ENCODE measurements at places on chromosomes 2 and 18.

DNA sequence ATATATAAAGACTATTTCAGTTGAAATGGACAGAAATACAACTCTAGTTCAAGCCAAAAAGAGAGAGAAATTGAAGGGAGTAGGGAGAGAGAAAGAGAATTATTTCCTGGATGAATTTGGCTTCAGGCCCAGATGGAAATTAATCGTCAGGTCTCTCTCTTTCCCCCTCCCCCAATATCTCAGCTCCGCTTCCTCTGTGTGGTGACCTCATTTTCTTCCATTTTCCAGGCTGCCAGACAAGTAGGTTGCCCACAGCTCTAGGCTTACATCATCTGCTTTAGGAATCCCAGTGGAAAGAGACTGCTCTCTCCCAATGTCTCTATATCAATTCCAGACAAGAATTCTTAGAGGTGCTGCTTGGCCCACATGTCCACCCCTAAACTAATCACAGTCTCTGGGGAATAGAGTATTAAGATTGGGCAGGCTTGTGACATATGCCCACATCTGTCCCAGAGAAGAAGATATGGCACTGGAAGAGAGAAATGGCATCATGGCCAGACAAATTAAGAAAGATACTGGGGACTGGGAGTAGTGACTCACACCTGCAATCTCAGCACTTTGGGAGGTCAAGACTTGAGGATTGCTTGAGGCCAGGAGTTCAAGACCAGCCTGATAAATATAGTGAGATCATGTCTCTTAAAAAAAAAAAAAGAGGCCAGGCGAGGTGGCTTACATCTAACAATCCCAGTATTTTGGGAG is 37.2 kb upstream of the CFAP36 start:
- no peak for DNase-seq

DNA sequence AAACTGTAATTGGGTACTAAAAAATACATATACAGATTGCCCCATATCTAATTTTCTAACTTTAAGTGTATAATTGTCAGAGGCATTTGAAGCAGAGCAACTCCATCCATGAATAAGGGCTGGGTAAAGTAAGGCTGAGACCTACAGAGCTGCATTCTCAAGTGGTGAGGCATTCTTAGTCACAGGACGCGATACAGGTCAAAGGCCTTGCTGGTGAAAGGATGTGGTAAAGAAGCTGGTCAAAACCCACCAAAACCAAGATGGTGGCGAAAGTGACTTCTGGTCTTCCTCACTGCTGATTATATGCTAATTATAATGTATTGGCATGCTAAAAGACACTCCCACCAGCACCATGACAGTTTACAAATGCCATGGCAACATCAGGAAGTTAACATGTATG is 50.0 kb downstream of the SLC8A1 start:
- DNase-seq = no peak

- DNase-seq = no peak
These were observed 40.0 kb downstream of the COA5 start for GRCh38 chr2:98568161-98568956.

DNA sequence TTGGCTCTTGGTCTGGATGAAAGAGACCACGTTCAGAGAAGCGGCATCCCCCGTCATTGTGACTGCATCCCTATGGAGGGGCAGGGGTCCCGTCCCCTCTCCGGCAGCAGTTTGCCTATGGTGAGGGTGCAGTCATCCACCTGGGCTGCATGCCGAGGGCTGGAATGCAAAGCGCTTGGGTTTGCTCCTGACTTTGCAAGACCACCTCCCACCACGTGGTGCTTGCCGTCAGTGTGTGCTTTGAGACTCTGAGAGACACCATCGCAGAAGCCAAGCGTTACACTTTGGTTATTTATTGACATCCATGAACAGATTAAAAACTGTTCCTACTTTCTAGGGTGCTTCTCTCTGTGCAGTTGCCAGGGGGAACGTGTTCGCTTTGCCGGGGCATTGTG is 59.5 kb downstream of the SH3RF3 start:
- DNase-seq = no peak

GRCh38 chr18:73270920-73271634 is 403.3 kb upstream of the NETO1 start:
- DNase-seq = no peak

DNA sequence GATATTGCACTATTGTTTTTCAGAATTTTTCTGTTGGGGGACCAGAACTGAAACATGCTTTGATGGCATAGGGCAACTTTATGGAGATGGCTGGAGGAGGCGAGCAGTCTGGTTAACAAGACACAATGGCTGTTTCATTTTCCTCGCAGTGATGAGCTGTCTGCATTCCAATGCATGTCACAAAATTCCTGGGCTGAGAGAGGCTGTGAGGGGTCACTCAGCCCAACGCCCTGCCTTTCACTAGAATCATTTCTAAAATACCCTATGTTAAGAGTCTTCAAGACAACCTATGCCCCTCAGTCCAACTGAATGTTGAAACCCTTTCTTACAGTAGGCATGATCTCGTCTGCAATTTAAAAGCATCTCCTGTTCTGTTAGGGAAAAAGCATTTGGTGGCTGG is 1090.0 kb downstream of the BCL11A start:
- no peak for DNase-seq

- DNase-seq = no peak
These were observed 73.4 kb downstream of the MARCHF4 start for GRCh38 chr2:216298719-216299495.

DNA sequence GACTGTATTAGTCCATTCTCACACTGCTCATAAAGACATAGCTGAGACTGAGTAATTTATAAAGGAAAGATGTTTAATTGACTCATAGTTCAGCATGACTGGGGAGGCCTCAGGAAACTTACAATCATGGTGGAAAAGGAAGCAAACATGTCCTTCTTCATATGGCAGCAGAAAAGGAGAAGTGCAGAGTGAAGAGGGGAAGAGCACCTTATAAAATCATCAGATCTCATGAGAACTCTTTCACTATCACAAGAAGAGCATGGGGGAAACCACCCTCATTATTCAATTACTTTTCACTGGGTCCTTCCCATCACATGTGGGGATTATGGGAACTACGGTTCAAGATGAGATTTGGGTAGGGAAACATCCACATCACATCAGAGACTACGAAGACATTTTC is 43.0 kb upstream of the CAVIN2 start:
- DNase-seq = no peak

GRCh38 chr2:125280265-125280664 is 1255.2 kb downstream of the CNTNAP5 start:
- no peak for DNase-seq

GRCh38 chr2:234001380-234002160 is 48.9 kb upstream of the SPP2 start:
- no peak for DNase-seq

DNA sequence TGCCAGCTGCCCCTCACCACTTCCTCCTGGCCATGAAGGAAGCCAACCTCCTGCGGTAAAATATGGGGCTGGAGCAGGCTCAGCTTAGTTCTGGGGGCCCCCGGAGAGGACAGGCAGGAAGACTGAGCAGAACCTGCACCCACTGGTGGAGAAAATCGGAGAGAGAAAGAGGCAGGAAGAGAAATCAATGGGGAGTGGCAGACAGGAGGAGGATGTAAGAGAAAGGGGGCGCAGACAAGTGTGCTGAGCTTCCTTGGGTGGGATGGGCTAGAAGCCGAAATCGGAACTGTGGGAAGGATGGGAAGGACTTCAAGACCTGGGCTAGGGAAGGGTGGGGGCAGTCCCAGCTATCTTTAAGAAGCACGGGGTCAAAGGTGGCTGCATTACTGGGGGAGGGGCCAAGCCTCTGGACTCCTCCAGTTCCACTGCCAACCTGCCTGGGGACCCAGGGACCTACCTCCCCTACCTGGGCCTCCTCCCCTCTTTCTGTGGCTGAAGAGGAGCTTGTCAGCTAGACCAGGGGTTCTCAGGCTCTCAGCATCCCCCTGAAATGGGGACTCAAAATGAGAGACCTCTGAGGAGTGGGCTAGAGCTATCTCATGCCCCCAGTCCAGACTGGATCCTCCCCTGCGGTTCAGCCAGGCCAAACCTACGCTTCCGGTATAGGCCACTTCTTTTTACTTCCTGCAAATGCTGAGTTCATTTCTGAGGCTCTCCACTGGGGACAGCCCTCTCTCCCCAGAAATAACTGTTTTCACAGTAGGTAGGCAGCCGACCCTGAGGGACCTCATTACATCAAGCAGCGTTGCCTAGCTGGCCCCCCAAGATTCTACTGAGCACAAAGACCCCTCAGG is 33.6 kb upstream of the B3GNT7 start:
- DNase-seq = no peak

All from head of caudate nucleus (tissue), 42 donors.